SHP77 treated with DMSO at 0.1 percent for 48 hours (cell line): ENCODE measurements at places on chromosomes 5 and 9.

DNA sequence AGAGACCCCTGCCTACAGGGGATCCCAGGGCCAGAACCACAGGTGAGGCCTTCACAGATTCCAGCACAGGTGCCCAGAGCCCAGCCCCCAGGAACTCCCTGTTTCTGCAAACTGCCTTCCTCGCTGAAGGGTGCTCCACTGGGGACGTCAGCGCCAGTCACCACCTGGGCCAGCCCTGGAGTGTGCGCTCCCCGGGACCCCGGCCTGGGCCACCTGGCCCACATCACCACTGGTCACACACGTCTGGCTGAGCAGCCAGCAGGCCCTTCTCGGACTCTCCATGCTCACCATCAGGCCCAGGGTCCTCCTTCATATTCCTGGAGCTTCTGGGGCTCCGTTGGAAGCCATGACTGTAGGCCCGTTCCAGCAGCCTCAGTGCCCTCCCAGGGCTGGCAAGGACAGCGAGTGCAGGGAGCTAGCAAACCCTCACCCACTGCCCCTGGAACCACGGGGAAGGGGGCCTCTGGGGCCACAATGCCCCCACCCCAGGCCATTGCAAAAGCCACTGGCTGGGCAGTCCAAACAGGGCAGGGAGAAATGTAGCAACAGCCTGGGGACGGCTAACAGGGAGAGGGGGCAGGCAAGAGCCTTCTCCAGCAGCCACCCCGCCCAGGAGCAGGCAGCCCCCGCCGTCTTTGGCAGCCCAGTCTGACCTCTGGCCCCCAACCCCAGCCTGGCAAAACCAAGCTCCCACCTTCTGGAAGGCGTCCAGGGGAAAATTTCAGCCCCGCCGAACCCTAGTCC, 1.3 kb downstream of the AGPAT2 start:
- DNase-seq, result no peak

DNA sequence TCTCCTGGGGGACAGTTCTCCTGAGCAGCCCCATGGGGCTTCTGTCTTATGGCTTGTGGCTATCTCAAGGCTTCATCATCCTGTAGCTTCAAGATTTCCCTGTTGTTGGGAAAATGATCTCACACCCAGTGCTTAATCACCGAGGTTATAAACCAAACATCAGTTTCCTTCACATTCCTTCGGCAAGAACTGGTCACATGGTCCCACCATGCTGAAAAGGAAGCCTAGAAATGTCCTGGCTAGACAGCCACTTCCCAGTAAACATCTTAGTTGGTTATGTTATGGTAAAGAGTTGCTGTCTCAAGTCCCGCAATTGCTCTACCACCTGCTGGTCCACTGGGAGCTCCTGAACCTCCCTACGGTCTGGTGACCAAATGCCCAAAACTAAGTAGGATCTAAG, 66.0 kb downstream of the RAB3C start:
- DNase-seq, result no peak

DNA sequence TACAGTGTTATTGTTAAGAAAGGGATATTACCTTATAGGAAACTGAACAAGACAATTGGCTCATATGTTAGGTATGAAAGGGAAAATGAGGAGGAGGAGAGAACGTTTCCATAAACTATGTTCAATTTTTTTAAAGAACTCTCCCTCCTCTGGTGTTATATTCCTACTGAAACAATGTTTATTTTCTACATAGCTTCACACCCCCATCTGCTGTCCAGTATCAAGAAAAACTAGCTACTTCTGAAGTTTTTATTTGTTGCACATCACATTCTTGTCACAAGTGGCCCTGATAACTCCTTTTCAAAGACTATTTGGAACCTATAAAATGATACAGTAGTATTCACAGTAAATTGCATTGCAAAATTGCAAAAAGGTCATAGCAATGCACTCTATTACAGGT, 223.4 kb upstream of the FAM174A start:
- DNase-seq, result no peak

GRCh38 chr5:17400724-17401469, 97.1 kb upstream of the TAF11L2 start:
- DNase-seq, result no peak

GRCh38 chr9:116647515-116647809, 39.6 kb upstream of the TRIM32 start:
- no peak for DNase-seq

- DNase-seq, result no peak
Measured at GRCh38 chr9:82535432-82535998, 527.4 kb downstream of the RASEF start.

DNA sequence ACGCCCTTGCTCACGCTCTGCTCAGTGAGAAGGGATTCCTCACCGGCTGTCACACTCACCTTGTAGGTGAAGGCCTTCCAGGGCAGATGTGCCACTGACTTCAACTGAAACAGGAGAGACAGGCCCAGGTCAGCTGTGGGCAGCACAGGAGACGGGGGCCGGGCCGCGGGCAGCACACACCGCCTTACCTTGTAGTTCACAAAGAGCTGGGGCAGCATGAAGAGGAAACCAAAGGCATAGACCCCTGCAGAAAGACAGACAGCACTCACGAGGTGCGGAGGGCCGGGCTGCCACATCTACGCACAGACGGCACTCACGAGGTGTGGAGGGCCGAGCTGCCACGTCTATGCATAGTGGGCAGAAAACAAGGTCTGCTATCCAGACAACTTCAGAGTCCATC, 23.3 kb downstream of the CLPTM1L start:
- no peak for DNase-seq

GRCh38 chr5:2991884-2992283, 240.4 kb upstream of the IRX2 start:
- peak; percentile 89 for DNase-seq

DNA sequence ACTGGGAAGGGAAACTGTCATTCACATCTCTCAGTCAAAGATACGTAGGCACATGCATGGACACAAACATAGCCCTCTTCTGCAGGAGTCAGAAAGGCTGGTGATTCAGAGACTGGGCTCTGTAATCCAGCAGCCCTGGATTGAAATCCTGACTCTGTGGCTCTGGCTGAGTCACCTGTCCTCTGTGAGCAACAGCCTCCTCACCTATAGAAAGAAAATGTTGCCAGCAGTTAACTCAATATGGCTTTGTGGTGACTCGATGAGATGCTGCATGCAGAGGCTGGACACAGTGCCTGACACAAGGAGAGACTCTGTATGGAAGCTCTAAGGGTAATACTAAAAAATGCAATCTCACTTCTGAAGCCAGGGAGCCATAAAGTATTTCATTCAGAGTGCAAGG, 23.9 kb upstream of the CDKN2AIPNL start:
- DNase-seq, result no peak

DNA sequence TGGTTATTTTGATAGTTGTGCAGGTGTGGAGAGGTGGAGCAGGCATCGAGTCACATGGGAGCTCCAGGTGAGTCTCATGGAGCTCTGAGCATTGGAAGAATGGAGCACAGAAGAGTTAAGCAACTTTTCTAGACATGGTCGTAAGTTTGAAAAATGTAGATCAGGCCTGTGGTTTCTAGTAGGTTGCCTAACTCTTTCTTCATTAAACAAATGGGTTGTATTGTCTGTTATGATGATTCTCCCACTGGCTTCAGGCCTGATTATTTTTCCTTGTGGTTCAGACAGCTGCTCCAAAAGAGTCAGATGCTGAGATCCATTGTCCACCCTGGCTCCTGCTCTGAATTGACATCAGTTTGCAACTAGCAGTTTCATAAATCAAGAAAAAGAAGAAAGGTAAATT, 80.3 kb upstream of the RPS23 start:
- no peak for DNase-seq

- no peak for DNase-seq
Measured at GRCh38 chr9:31715250-31715649, 669.2 kb upstream of the ACO1 start.
